ENCODE measurements at places on chromosomes 2 and 18. TPM values are rescaled to one million over a fixed set of nuclear protein-coding genes. Genes with fewer than 3 reads are reported as not detected.

Gene ELP2
- total RNA-seq, result 163 TPM

Gene CACNB4
- total RNA-seq, result 0.58 TPM

Gene ARHGAP25
- total RNA-seq, result 133 TPM

Gene LYG1
- 2.2 TPM for total RNA-seq

Gene LOXHD1
- 1.2 TPM for total RNA-seq

Gene CAVIN2
- 0.29 TPM for total RNA-seq

Gene CYP27A1
- total RNA-seq, result not detected

DNA sequence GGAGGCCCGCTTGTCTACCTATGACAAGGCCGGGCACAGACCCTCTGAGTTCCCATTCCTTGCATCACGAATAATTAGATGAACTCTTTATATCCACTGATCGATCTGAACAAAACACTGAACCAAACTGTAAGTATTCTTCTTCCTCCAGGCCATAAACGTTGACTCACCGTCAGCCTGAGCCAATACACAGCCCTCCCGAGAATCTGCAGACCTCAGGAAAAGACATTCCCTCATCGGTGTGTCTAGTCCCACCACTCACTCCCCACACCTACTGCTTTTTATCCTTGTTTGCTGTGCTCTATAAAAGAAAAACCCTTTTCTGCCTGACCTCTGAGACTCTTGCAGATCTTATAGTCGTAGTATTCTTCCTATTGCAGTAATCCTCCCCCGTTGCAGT is 41.0 kb downstream of the TMEM87B start:
- DNase-seq, result no peak
- H3K4me3 ChIP-seq, result no peak overlapping the region
- no peak overlapping the region for H3K27ac ChIP-seq
- no peaks in the 10 kb centered on the region for H3K4me1 ChIP-seq
- H3K36me3 ChIP-seq, result peaks cover 35% of the 10 kb centered on the region
- H3K27me3 ChIP-seq, result no peaks in the 10 kb centered on the region

- no peaks in the 10 kb centered on the region for H3K27me3 ChIP-seq
- no peak overlapping the region for H3K27ac ChIP-seq
- DNase-seq, result no peak
- H3K36me3 ChIP-seq, result no peaks in the 10 kb centered on the region
- H3K4me3 ChIP-seq, result no peak overlapping the region
Observed at GRCh38 chr2:208781166-208781565, 374.6 kb downstream of the PTH2R start.

DNA sequence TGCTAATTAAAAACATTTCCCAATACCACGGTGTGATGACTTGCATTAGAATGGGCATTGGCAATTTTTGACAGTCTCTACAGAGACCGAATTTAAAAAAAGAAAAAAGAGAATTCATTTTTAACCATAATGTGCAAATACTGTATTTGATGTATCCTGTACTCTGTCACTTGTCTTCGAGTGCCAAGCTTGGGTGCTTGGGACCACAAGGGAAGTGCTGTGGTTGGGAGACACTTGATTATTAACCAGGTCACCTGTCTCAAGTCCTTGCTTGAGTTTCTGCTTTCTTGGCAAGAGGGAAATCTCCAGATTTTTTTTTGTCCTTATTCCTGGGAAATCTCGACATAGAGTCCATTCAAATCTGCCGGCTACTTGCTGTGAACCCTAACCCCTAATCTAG is 209.0 kb downstream of the MC4R start:
- H3K27me3 ChIP-seq, result no peaks in the 10 kb centered on the region
- H3K27ac ChIP-seq, result no peak overlapping the region
- DNase-seq, result no peak
- H3K4me3 ChIP-seq, result no peak overlapping the region
- no peaks in the 10 kb centered on the region for H3K4me1 ChIP-seq
- no peaks in the 10 kb centered on the region for H3K36me3 ChIP-seq

- no peak overlapping the region for H3K4me3 ChIP-seq
- no peak overlapping the region for H3K27ac ChIP-seq
- H3K4me1 ChIP-seq, result no peaks in the 10 kb centered on the region
- no peaks in the 10 kb centered on the region for H3K36me3 ChIP-seq
- no peaks in the 10 kb centered on the region for H3K27me3 ChIP-seq
- no peak for DNase-seq
Observed at GRCh38 chr2:19009510-19009909, 348.9 kb downstream of the OSR1 start.

DNA sequence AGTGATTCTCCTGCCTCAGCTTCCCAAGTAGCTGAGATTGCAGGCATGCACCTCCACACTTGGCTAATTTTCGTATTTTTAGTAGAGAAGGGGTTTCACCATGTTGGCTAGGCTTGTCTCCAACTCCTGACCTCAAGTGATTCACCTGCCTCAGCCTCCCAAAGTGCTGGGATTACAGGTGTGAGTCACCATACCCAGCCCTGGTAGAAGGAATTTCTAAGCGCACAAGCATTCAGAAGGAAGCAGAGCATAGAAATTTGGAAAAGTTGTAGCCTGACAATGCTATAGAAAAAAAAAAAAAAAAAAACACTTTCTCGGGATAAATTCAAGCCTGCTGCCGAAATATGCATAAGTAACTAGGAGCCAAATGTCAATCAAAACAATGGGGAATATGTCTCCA is 249.4 kb downstream of the GRB14 start:
- H3K27me3 ChIP-seq, result no peaks in the 10 kb centered on the region
- no peak overlapping the region for H3K27ac ChIP-seq
- H3K36me3 ChIP-seq, result no peaks in the 10 kb centered on the region
- no peak for DNase-seq
- no peak overlapping the region for H3K4me3 ChIP-seq

GRCh38 chr2:137838255-137839092 is 125.8 kb upstream of the HNMT start:
- no peaks in the 10 kb centered on the region for H3K27me3 ChIP-seq
- H3K27ac ChIP-seq, result no peak overlapping the region
- no peaks in the 10 kb centered on the region for H3K36me3 ChIP-seq
- no peaks in the 10 kb centered on the region for H3K4me1 ChIP-seq
- H3K4me3 ChIP-seq, result no peak overlapping the region
- DNase-seq, result no peak
